ENCODE measurements at places on chromosomes 13 and 19.

DNA sequence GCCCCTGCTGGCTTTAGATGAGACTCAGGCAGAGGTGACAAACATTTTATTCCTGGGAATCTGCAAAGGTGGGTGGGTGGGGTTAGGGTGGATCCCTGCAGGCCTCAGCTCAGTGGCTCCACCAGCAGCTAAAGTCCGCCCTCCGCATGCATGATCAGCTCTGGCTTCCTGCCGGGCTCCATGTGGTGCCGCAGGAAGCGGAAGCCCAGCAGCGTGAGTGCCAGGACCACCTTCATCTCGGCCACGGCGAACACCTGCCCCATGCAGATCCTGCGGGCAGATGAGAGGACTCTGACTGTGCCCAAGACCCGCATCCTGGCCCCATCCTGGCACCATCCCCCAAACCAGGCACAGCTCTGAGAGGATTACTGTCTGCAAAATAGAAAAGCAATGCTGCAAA is 26.3 kb downstream of the CYP4F2 start:
- no peak for DNase-seq

DNA sequence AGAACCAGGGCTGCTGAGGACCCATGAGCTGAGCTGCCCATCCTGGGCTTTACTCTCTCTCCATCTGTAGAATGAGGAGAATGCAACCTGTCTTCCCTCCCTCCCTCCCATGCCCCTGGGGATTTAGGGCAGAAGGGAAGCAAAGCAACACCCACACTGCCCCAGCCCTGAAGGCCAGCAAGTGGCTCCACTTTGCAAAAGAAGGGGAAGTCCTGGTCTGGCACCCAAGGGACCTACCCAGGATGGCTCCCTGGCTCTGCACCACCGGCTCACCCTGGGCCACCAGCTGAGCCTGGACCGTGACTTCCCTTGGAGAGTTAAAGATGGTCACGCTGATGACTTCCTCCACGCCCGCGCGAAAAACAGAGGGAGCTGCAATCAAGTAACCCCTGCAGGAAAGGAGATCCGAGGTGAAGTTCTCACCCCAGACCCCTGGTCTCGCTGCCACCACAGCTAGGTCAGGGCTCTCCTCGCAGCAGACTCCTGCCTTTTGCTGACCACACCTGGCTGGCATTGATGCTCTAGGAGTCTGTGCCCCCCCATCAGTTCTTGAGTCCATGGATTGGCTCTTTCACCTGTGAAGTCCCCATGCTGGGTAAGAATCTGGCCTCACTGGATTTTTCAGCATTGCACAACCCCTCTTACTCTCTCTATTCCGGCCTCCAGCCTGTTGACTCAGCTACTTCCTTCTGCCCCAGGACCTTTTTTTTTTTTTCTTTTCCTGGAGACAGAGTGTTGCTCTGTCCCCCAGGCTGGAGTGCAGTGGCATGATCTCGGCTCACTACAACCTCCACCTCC is 4.6 kb downstream of the CPAMD8 start:
- no peak for DNase-seq

- DNase-seq = no peak
These were observed 4.8 kb upstream of the CTXN1 start for GRCh38 chr19:7930765-7931164.

GRCh38 chr13:55653497-55653896 is 1487.2 kb upstream of the PRR20A start:
- DNase-seq = no peak

GRCh38 chr13:72678312-72678711 is 49.1 kb downstream of the MZT1 start:
- DNase-seq = no peak

GRCh38 chr13:40940841-40941240 is 78.3 kb downstream of the ELF1 start:
- no peak for DNase-seq

GRCh38 chr13:80642641-80643040 is 301.7 kb upstream of the SPRY2 start:
- no peak for DNase-seq

GRCh38 chr19:39553082-39553652 is 13.2 kb upstream of the EID2 start:
- DNase-seq = no peak

GRCh38 chr13:52707375-52707774 is 32.2 kb downstream of the CNMD start:
- DNase-seq = peak; percentile 25

- no peak for DNase-seq
These were observed 520 bp downstream of the ZNF600 start for GRCh38 chr19:52786078-52786463.

DNA sequence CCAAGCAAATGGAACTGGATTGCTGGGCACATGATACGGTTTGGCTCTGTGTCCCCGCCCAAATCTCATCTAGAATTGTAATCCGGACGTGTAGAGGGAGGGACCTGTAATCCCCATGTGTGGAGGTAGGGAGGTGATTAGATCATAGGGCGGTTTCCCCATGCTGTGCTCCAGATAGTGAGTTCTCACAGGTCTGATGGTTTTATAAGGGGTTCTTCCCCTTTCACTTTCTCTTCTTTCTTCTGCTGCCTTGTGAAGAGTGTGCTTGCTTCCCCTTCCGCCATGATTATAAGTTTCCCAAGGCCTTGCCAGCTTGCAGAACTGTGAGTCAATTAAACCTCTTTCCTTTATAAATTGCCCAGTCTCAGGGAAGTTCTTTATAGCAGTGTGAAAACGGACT is 32.6 kb upstream of the MTIF3 start:
- DNase-seq = no peak

DNA sequence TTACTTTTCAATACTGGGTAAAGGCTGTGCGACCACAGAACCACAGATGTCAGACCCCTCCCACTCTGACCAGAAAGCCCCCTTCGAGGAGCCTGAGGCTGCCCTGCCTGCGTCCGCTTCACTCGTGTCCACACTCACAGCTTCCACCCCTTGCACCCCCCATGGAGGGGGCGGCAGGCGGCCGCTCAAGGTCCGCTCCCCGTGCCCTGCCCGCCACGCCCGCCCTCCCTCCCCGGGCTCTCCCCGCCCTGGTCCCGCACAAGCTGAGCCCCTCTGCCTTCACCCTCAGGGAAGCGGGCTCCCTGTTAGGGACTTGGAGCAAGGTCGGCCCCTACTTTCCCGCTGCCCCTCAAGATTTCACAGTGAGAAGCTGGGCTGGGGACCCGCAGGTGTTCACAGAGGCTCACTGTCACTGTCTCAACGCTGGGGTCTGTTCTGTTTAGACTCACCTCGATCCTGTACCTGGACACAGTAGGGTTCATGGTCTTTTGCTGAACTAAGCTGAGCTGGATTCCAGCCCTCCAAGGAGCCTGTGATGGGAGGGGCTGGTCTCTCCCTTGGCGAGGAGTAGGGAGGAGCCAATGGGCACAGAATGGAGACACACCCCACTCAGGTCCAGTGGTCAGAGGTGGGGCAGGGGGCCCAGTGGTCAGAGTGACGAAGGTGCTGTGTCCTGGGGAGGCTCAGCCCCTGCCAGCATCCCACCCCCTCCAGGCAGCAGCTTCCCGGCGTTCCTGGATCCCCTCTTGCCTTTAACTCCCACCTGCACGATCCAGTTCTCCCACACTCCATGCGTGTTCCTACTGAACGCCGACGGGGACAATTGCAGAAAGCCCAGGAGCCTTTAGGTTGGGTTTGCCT is 69.5 kb downstream of the SPACA7 start:
- no peak for DNase-seq

Measured in COLO829 (cell line).